ENCODE measurements at places on chromosomes 4 and X. TPM values are rescaled to one million over a fixed set of nuclear protein-coding genes. Genes with fewer than 3 reads are reported as not detected.

- no peak for DNase-seq
Observed at GRCh38 chr4:47741200-47741599, 96.7 kb downstream of the CORIN start.

DNA sequence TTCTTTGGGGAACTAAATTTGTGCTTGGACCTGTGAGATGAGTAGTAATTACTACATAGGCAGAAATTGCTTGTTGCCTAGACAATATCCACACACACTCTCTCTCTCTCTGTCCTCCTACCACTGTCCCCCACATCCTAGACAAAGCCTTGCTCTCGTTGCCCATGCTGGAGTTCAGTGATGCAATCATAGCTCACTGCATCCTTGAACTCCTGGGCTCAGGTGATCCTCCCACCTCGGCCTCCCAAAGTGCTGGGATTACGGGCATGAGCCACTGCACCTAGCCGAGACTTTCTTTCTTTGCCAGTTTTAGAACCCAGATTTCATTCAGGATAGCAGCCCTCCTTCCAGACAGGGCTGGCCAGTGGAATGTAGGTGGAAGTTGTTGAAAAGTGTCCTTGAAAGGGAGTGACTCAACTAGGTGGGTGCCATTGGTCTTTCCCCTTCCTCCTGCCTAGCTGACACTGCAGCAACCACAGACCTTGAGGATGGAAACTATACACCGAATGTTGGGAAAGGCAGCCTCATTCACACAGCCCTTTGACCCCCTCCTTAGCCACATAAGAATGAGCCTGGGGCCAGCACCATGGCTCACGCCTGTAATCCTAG, 16.8 kb upstream of the LAP3 start:
- DNase-seq = no peak

DNA sequence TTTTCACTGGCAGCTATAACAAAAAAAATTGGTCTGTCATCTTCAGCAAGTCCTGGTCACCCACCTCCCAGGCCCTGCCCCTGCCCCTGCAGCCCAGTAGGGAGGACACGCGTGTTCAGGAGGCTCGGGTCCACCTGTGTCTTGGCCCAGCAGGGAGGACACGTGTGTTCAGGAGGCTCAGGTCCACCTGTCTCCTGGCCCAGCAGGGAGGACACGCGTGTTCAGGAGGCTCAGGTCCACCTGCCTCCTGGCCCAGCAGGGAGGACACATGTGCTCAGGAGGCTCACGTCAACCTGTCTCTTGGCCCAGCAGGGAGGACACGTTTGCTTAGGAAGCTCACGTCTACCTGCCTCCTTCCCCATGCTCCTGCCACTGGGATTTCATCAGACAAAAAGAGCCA, 44.9 kb downstream of the HTT-AS start:
- no peak for DNase-seq

DNA sequence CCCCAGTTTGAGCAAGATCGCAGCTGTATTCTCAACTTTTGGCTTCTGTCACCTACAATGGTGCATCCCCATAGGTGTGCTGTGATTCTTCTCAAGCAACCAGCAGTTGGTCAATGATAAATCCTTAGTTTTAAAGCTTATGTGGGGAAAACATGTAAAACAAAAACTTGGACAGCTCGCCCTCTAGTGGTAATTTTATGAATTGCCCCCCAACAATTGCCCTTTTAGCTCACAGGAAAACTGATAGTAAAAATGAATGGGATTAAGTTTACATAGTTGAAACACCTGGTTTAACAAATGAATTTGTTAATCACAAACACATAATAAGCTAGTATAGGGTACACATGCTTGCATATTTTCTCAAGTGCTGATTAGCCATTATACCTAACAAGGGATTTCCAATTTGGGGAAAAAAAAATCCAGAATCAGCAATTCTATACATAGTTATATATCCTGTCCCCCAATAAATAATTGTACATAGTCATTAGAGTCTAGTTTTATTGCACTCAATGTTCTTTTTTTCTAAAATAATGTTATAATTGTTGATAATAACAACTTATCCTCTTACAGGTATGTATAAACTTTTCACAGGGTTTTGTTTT, 30.1 kb downstream of the TEX13A start:
- peak; percentile 74 for DNase-seq

DNA sequence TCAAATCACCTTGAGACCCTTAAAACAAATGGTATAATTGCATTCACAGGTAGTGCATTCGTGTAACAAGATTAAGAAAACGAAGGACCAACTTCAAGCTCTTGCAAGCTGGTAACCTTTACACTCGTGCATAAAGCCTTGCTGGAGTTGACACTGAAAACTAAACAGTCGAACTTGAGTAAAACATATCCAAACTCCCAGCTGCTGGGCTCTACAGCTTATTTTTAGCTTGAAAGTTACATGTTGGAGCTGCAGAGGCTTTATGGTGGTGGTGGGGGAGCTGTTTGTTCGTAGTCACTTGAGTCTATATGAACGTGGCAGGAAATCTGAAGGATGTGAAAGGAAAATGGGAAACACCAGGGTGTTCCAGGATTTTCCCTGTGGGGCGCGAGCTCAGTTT, 2.7 kb upstream of the WDR1 start:
- DNase-seq = no peak

- peak; percentile 19 for DNase-seq
Observed at GRCh38 chr4:168882650-168883233, 127.3 kb downstream of the CBR4 start.

DNA sequence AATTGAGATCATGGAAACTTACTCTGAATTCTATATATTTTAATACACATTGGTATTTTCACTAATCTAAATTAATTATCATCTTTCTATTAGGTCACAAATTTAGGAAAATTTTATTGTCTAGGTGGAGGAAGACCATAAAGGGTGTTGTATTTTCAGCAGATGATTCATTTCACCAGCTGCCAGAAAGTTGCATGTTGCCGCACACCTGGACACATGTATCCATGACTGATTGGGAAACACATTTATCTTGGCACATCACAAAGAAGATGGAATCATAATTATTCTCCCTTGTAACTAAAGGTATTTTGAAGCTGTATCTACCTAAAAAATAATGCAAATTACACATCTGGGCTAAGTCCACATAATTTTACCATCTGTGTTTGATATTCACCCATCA, 33.1 kb downstream of the SLC7A11 start:
- no peak for DNase-seq

DNA sequence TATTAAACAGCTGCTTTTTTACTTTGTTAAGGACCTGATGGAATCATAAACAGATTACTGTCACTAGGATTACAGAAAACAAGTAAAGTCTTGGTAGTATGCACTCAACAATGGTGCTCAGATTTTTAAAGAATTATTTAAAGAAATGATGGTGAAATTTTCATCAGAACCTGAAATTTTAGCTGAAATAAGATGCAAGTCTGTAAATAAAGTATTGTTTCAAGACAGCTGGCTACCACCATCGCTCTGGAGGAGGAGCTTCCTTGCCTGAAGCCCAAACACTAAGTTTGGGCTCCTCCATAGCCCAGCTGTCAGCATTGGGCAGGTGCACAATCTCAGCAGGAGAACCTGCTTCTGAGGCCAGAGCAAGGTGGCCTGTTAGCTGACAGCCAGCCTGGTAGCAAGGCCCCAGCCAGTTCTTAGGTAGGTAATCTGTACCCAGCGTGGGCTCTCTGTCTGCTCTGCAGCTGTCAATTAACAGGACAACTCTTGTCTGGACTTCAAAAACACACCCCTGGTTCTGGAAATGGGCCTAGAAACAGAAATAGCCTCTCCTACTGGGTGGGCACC, 4.6 kb downstream of the GAB1 start:
- no peak for DNase-seq

DNA sequence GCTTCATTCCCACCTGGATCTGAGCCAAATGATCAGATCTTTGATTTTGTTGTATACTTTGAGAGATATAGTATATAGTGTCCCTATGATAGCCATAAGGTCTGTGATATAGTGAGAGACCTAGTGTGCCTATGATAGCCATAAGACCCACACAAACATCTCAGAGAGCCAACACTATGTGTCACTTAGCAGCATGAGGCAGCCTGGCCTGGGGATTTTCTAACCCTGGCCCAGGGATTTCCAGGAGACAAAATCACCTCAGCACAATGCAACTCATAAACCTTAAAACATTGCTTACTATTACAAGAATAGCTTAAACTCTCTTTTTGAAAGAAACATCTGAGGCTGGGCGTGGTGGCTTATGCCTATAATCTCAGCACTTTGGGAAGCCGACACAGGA, 23.2 kb upstream of the COL25A1 start:
- DNase-seq = no peak

DNA sequence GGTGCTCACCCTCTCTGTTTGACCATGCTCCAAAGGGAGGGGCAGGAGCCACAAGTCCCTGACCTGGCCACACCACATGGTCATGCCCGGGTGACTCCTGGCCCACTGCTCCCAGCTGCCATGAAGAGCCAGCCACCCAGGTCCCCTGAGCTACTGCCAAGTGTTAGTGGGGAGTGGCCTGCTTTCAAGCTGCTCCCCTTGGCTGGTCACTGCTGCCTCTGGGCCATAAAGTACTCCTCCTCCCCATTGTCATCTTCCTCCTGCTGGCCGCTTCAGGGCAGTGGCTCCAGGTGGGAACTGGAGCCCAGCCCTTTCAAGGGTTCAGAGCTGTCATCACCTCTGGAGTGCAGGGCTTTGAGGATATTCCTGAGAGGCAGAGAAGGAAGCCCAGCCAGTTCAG, 27.3 kb upstream of the RBBP7 start:
- no peak for DNase-seq

- DNase-seq = no peak
Observed at GRCh38 chrX:340641-341423, 22.2 kb upstream of the GTPBP6 start.

GRCh38 chr4:54843946-54844345, 186.2 kb downstream of the KIT start:
- no peak for DNase-seq

GRCh38 chr4:98997166-98997565, 1.6 kb downstream of the METAP1 start:
- no peak for DNase-seq

- DNase-seq = no peak
Observed at GRCh38 chr4:8254076-8254475, 15.5 kb upstream of the HTRA3 start.

DNA sequence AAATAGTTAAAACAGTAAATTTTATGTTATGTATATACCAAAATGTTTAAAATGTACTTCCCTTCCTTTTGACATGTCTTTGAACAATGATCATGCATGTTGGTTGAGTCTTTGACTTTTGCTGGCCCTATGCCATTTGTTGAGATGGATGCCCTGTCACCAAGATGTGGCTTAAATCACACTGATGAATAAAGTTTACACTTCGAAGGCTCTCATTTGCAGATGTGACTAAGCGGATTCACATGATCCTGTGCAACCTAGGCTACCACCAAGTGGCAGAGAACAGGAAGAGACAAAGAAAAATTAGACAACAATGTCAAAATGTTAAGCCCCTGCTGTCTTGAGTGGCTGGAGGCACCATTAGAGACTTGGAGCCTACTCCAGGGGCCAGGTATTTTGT, 139.9 kb downstream of the RAB28 start:
- peak; percentile 11 for DNase-seq

DNA sequence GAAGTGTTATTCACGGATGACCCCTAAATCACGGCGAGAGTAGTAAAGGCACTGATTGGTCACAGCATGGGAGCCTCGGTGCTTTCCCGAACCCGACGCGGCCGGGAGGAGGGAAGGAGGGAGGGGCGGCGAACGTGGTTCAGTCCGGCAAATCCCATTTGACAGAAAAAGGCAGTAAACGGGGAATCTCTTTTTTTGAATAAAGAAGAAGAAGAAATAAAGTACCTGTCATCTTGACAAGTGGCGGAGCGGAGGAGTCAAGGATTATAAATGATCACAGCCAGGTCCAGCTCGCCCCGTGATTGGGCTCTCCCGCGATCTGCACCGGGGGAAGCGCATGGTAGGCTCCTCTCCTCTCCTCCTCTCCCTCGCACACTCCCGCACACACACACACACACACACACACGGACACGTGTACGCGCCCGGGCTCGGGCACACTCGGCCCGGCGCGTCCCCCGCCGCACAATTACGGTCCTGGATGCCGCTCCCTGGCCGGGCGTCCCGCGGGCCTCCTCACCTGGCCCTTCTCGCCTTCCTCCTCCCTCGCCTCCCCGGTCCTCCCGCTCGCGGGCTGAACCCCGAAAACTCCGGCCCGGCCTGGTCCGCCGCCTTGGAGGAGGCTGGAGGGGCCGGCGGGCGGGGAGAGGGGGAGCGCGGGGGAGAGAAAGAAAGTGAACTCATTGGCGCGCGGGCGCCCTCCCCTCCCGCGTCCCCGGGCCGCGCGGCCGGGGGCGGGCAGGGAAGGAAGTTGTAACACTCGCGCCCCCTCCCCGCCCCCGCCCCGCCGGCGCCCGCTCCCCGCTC, 99.2 kb upstream of the TENM3 start:
- DNase-seq = peak; percentile 4

DNA sequence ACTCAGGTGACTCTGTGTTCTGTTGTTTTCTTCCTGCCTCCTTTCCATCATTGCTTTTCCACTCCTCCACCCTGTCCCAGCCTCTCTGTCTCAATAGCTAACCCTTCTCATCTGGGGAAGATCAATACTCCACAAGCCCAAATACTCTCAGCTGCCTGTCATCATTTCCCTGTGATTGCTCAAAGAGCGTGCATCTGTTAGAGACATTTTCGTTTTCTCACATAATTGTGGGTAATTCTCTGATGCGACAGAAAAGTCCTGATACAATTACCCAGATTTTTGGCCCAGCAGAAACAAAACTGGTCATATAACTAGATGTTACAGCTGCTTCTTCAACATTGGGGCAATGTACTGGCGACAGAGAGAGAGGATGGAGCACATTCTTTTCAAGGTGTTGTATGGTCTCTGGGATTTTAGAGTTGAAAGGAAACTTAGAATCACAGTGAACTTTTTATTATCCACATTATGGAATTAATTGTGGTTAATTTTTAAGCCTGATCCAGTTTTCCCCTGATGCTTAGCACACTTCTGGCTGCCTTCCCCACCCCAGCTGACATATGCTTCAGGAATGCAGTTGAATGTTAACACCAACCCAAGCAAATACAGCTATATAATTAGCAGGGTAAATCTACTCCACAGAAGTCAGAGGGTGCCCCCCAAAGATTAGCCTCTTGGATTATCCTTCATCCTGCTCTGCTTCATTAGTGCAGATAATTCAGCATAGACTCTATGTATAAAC, 171.4 kb upstream of the ANXA3 start:
- DNase-seq = no peak

DNA sequence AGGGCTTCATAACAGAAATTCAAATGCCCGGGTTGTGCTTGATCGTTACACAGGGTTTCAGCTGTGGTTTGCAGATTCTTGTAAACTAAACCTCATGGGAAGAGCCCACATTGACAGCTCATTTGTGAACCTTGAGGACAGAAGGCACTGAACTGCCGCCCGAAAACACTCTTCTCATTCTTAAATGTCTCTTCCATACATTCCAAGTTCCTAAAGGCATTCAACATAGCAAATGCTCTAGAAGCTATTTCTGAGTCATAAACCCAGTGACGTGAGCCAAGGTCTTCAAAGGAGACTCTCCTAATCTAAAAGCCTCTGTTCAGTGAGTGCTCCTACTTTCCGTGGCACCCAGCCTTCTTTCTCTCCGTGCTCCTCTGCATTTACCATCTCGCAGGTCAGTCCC, 737.8 kb upstream of the FRG1 start:
- DNase-seq = peak; percentile 4

Gene ZBTB33
- 12.1 TPM for total RNA-seq

Gene RAB40AL
- 0.40 TPM for total RNA-seq

Gene GABRG1
- total RNA-seq = not detected

Gene CXorf51A
- total RNA-seq = not detected

Measured in PC-3 (cell line).